Putamen (tissue), 1 donor: ENCODE measurements at places on chromosomes 16 and 17.
A peak's percentile ranks its signal among the peaks of the same experiment; 100 is the strongest.

DNA sequence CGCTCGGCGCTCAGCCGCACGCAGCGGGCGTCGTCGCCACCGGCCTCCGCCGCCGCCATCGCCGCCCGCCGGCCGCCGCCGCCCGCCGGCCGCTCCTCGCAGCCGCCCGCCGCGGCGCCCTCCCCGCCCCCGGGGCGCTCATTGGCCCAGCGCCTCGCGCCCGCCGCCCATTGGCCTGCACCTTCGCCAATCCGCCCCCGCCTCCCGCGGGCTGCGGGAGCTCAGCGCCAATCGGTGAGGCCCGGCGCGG is at the start of gene PGP:
PGP (minus strand) TSS at position 122 of the 250 bp plus-strand sequence; CDS start at position 59, 63 bp downstream.
- no peak for DNase-seq

DNA sequence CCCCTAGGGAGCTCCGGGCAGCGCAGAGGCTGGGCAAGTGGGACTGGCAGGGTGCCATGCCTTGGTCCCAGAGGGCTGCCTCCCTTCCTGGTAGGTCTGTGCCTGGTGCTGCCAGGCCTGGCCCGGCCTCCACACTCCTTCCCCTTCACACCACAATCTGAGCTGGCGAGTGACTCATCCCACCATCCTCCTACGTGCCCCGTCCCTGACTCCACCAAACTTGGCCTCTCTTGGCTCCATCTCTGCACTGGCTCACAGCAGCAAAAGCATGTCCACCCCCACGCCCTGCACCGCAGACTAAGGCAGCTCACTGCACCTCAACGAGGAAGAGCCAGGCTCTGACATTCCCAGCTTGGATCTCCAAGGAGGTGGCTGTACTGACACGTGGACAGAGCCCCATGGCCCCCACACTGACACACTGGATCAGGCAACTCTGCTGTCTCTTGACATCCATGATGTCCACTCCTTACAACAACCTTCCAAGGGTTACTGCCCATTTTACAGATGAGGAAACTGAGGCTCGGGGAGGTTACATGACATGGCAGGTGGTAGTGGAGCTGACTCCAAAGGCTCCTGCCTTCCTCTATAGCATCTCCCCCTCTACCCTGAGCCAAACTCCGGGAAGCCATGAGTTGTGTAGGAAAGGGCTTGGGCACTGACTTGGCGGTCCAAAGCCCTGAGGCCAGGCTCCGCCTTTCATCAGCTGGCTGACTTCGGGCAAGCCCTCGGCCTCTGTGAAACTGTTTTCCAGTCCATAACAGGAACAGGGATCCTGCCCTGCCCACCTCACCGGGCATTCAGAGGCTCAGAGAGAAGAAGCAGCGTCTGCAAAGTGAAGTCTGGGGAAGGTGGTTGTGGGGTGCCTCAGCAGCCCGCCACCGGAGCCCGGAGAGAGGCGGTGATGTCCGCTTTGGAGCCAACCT is 20.1 kb upstream of the KRT19 start:
- DNase-seq: no peak

DNA sequence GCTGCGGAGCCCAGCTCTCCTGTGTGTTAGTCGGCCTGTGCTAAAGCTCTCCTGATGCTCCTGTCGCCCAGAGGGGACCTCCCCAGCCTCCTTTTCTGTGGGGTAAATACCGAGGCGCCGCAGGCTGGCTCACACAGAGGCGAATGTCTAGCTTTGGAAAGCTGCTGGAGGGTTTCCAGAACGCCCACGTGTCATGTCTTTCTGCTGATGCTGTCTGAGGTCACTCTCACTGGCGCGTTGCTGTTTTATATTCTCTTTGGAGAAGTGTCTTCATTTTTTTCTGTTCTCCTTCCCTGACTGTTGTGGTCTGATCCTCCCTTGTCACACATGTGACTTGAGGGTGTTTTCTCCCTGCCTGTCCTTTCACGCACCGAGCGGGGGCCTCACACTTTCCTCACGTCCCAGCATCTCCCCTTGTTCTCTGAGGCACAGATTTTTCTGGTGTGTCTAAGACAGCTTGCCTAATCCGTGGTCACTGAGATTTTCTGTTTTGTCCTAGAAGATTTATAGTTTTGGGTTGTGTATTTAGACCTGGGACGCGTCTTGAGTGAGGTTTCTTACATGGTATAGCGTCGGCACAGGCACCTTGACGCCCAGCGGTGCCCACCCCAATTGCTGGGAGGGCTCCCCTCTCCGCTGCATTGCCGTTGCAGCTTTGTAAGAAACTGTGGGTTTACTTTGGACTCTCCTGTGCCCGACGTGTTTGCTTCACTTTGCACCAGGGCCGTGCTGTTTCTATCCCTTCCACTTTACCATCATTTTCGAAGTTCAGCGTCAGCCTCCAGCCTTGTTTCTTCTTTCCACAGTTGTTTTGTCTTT is 92.1 kb upstream of the ZNF750 start:
- peak; percentile 39 for DNase-seq

DNA sequence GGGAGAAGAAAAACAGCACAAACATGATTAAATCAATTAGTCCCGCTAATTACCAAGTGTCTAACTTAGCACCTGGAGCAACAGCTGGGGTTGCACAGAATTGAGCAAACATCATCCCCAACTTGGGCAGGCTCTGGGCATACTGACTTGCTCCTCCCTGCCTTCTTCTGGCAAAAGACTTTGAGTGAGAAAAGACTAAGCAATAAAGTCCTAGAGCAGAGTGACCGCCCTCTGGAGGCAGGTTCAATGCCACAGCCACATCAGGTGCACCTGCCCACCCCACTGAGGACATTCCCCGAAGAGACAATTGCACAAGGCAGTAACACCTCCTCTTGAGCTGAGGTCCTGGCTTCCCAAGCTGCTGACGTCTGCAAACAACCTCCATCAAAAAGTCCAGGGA is 358.3 kb downstream of the SOX9 start:
- no peak for DNase-seq

GRCh38 chr17:83171661-83172060 is 92.3 kb downstream of the METRNL start:
- DNase-seq: no peak

- DNase-seq: peak; percentile 77
These were observed 34.4 kb downstream of the WWP2 start for GRCh38 chr16:69796285-69797118.

GRCh38 chr16:82094942-82095540 is 60.0 kb downstream of the HSD17B2 start:
- no peak for DNase-seq

DNA sequence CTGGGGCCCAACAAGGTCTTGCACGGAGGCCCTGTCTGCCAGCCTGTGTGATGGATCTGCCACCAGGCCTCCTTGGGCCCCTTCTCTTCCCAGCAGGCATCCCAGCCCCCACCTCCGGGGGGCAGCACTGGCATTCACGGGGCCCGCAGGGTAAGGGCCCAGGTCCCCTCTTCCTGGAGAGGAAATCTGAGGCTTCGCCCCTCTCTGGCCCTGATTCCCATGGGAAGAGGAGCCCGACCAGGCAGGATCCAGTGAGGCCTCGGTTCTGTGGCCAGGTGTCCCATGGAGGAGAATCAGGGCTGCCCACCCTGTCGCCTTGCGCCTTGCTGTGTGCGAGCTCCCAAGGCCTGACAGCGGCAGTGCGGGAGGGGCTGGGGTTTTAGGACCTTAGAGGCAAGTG is 48.4 kb downstream of the PDPK1 start:
- no peak for DNase-seq

DNA sequence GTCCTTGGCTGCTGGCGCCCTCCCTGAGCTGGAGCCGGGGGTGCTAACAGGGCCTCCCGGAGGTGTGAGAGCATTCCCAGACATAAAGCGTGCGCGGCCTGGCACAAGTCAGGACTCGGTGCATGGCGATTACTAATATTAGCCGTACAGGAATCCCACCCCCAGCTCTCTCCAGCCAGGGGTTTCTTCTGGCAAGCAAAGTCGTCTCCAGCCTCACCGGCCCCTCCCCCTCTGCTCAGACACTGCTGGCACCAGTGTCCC is 5.0 kb downstream of the CASKIN1 start:
- no peak for DNase-seq

- no peak for DNase-seq
These were observed 513 bp upstream of the TBX21 start for GRCh38 chr17:47732399-47733046.

DNA sequence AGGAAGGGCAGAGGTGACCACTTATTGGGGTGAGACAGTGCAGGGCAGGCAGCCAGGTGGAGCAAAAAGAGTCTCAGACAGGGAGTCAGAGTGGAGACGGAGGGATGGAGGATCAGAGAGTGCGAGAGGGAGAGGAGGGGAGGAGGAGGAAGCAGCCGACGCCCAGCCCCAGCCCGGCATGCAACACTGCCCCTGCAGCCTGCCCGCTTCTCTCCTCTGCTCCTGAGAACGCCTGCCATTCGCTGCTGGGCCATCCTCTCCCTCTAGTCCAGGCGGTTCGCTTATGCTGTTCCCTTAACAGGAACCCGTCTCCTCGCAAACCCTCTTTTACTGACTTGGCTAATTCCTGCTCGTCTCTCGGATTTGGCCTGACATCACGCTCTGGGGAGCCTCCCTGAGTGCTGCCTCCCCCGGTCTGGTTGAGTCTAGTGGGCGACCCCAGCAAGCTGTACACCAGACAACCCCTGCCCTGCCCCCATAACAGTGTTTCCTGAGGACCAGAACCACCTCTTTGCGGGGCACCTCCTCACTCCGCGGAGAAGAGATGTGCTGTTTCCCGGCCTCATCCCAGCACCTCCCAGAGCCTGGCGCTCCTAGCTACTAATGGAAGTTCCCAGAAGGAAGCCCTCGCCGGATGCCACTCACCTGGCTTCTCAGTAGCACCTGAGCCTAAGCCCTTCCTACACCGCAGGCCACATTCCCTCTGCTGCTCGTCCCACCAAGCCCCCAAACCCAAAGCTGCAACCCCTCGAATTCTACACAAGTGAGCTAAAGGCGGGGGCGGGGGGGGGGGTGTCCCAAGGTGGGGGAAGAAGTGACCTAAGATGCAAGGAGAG is 61.2 kb upstream of the CCL1 start:
- no peak for DNase-seq

- DNase-seq: no peak
These were observed at the start of gene EME2 for GRCh38 chr16:1772362-1772907. Gene EME2 (plus strand): TSS chr16:1772810. CDS start chr16:1773228, 418 bp downstream.

- peak; percentile 89 for DNase-seq
These were observed at the start of gene DBF4B for GRCh38 chr17:44708401-44709263. Gene DBF4B (plus strand): TSS chr17:44708665. CDS start chr17:44708821, 156 bp downstream.

- no peak for DNase-seq
These were observed 72.6 kb downstream of the TMEM100 start for GRCh38 chr17:55649957-55650597.

DNA sequence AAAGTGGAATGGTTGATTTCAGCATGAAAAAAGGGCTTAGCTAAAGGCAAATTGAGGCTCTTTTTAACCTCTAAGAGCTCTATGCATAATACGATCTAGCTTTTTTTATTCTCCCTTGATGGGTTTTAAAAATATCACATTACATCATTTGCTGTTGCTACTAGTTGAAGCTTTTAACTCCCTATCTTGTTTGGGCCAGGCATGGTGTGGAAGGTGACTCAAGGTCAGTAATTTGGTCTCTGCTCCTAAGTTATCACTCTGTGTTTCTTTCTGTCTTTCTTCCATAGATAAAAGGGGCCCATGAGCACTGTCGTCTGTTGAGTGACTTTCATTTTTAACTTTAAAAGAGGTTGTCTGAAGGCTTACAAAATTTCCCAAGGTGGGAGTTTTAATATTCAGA is 58.1 kb upstream of the GOT2 start:
- DNase-seq: no peak

DNA sequence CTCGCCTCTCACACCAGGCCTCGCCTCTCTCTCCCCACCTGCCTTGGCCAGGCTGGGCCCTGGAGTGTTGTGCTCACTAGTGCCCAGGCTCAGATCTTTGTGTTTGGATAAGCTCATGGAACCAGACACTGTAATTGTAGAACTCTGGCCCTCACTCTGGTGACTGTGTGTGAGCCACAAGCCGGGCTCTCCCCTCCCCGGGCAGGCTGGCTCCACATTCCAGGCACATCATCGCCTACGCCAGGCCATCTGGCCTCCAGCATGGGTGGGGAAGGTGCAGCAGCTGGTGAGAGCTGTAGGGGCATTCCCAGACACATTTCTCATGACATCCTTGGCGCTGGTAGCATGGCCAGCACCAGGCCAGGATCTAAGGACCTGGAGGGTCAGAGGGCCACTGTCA is 202.3 kb downstream of the RAB11FIP4 start:
- no peak for DNase-seq

GRCh38 chr16:53213542-53213941 is 158.8 kb downstream of the CHD9 start:
- no peak for DNase-seq

- DNase-seq: no peak
These were observed 224.2 kb upstream of the WSCD1 start for GRCh38 chr17:5846001-5846400.

GRCh38 chr17:73168667-73169066 is 3.9 kb downstream of the SSTR2 start:
- no peak for DNase-seq

DNA sequence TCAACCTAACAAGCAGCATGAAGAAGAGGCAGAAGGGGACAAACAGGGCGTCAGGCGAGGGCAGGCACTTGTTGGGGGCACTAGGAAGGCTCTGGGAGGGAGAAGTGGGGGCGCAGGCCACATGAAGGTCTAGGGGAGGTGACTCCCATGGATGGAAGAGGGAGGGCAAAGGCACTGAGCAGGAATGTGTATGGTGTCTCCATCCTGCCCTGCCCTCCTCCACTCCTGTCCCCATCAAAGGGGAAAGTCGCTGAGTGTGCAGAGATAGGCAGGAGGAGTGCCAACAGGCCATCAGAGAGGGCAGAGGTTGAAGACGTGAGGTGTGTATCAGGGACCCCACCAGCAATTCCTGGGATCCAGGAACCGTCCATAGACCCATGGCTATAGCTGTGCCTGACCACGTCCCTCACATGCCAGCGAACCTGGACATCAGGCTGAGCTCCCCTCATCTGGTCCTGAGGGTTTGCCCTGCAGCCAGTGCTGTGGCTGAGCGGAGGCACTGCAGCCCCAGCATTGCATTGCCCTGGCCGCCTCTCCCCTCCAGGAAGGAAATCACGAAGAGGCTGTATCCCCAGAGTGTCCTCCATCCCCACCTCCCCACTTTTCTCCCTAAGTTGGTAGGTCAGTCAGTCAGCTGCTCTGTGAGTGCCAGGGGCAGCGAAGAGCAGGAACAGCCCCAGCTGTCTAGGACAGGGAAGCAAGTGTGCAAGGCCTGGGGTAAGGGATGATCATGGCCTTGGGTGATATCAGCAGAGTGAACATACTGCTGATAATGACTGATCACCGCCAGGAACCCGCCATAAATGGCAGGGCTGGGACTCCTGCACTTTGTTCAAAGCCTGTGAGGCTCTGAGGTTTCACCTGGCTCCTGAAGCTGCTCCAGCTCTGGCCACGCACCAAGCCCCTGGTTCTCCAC is 6.2 kb upstream of the CYB561 start:
- DNase-seq: no peak

GRCh38 chr17:64109400-64109799 is 20.5 kb downstream of the ERN1 start:
- DNase-seq: no peak

- DNase-seq: no peak
These were observed 4.8 kb upstream of the MAPT start for GRCh38 chr17:45889579-45889978.

- no peak for DNase-seq
These were observed 2.0 kb downstream of the PITPNM3 start for GRCh38 chr17:6554342-6554741.

DNA sequence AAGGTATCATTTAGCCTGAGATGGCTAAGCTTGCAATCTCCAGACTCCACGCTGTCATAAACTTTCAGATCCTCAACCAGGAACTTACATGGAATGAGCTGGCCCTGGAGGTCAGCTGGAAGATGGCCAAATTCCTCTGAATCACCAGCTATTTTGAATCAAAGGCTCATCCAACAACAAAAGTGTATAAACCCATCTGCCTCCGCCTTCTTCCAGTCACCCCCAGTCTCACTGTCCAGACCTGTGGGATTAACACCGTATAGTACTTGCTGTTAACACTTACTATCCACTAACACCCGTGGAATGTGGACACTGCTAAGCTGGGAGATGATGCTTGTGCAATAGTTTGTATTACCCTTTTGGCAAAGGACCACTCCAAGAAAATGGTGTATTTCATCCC is 1.9 kb upstream of the LCMT1 start:
- DNase-seq: no peak
